ENCODE measurements at places on chromosomes 6 and 20.
A peak's percentile ranks its signal among the peaks of the same experiment; 100 is the strongest.

- DNase-seq: no peak
Observed at GRCh38 chr6:5237805-5238204, 22.9 kb downstream of the LYRM4 start.

DNA sequence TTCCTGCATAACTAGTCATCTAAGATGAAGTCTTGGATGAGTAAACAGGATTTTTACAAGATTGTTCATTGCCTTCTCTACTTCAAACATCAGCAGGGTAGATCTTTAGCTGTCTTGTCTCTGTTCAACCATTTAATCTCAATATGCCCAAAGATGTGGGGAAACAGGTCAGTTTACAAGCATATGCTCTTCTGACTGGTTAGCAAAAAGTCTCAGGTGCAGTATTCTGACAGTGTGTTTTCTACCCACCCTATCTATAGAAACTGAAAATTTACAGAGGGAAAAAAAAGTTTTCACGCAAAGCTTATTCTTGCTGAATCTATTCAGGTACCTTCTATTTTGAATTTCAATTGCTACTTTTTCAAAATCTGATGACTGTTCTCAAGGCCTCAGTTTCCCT is 29.0 kb downstream of the MAP3K5 start:
- no peak for DNase-seq

DNA sequence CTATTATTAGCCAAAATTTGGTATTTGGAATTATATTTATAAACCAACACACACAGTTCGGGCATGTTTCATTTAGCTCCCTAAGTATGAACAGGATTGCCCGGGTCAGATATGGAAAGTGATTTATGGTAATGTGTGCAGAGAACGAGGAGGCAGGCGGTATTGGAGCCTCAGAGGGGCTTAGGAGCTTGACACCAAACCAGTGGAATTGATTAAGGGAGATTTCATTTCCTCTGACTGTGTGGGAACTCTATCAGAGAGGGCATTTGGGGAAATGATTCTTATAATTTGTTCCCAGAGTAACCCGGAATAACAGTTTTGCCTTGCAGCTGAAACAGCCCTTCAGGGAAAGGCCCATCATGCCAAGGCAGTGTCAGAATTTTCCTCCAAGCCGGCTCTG is 115.1 kb upstream of the SPTLC3 start:
- DNase-seq: no peak

GRCh38 chr6:87794922-87795885 is 93.2 kb upstream of the AKIRIN2 start:
- peak; percentile 51 for DNase-seq

GRCh38 chr6:164859816-164860215 is 449.6 kb downstream of the C6orf118 start:
- DNase-seq: no peak

DNA sequence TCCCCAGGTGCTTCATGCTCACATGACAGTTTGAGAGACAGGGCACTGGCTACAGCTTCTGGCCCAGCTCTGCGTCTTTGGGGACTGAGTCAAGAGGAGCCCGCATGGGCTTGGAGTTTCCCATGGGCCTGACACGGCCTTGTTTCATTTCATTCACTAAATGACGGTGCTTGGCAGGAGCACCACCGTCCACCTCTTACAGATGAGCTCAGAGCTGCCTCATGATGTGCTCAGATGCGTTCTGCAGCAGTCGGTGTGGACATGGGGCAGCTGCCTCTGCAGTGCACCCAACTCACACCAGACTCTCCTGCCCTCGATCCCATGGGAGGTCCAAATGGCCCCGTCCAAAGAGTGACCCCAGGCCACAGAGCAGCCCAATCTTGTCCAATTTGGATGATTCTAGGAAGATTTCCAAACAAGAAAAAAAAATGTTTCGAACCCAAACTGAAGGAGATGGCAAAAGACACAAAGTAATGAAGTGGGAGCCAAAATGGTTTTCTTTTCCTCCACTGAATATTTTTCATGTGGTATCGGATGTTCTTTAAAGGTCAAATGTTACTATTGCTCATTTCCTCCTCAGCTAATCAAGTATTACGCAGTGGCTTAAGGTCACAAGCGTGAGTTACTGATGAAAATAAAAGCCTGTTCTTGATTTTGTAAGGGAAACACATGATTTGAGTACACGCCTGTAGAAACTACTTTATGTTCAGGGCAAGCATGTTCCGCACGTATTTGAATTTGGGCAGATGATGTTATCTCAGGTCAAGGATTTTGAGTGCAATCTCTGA is 524.2 kb downstream of the CDH26 start:
- no peak for DNase-seq

DNA sequence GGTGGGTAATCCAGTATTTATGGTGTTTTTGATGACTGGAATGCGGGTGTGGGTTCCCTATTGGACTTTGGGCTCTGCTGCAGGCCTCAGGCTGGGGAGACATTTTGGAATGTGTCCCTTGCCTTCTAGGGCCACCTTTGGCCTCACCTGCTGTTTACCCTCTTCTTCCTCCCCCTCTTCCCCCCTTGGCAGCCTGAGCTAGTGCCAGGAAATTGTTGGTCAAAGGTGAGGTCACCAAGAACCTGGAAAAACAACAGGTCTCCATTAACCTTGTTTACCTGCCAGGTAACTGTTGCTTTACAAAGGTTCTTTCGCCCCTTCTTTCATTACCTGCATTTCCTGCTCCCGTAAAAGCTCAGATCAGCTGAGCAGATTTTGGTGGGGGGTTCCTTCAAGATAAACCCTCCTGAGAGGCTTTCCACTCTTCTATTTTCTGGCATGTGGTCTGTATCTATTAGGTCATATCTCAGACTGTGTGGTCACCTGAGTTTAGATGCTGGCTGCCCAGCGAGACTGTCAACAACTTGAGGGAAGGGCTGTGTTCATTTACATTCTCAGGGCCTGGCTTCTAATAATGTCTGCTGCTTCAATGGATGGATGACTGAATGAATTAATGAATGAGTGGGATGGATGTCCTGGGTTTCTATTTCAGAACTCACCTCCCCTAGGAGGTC is 34.7 kb downstream of the VEGFA start:
- DNase-seq: no peak

GRCh38 chr6:53284901-53285300 is 63.8 kb downstream of the ELOVL5 start:
- no peak for DNase-seq

DNA sequence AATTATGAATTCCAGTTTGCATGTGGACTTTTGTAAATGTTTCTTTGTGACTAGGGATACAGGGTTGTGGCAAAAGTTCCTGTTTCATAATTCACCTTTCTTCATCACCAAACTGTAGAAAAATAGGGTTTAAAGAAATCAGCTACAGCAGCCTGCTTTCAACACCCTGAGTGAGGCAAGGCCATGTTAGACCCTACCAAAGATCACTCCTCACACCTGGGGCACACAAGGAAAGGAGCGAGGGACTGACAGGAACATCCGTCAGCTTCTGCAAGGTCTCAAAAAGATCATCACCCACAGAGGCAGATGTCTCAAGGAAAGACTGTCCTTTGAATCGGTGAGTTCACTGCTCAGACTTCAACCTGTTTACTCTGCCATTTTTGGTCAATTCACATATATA is 10.5 kb upstream of the STX11 start:
- no peak for DNase-seq

- DNase-seq: peak; percentile 34
Observed at GRCh38 chr6:70369332-70369950, 43.9 kb upstream of the FAM135A start.

DNA sequence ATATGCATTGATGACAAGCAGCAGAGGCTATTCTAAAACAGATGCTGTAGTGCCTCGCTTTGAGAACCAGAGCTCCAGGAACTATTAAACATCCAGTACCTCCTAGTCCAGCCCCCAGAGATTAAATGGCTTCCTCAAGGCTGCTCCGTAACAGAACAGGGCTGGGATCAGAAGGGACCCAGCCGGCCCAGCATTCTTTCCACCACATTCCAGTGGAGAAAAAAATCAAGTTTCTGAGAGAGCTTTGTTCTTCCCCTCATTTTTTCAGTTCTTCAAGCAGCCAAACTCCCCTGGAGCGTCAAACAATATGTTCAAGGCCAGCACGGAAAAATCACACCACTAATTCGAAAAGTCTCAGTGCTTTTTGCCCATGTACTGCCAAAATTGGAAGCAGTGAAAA is 5.8 kb upstream of the STMND1 start:
- DNase-seq: no peak

DNA sequence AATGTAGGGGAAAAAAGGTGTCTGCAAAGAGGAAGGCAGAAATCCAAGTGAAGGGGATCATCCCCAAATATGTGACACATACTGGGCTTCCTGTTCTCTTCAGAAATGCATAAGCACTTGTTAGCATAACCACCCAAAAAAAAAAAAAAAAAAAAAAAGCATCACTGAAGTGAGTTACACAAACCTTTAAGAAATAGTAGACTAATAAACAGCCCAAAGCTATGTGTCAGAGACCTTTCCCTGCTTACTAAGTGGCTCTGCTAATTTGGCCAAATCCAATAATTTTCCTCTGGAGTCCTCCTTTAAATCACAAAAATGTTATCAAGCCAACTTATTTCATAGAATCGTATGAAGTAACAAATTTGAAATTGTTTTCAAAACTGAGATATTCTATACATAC is 7.5 kb upstream of the DST start:
- DNase-seq: peak; percentile 7

DNA sequence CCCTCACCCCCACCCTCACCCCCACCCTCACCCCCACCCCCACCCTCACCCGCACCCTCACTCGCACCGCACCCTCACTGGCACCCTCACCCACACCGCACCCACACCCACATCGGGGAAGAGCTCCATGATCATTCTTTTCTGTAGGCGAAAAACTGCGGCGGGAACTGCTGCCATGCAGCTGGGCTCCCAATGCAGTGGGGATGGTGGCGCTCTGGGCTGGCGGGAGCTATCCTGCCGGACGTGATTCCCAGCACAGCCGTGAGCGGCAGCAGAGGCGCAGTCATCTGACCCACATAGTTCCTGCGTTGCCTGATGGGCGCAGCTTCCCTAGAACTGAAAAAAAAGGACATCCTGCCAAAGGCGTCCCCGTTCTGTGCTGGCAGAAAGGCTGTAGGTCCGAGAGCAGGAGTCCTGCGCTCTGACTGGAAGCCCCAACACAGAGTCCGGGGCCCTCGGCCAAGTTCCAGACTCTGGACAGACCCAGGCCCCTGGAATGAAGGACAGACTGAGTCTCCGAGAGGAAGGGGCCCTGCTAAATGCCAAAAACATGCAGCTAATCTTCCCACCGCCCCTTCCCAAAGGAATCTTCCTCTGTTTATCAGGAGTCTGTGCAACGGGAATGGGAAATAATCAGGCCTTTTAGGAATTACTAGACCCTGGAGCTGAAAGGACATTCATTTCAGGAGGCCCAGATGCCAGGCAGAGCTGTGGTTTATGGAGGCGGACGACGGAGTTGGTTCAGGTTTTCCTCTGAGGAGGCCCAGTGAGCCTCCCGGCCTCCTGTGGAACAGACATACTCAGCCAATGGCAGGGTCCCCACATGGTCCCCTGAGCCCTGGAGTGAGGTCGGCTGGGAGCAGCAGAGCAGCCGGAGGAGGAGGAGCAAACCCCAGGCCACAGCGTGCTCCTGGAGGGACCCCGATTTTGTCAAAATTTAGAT is 14.1 kb upstream of the TCFL5 start:
- no peak for DNase-seq

DNA sequence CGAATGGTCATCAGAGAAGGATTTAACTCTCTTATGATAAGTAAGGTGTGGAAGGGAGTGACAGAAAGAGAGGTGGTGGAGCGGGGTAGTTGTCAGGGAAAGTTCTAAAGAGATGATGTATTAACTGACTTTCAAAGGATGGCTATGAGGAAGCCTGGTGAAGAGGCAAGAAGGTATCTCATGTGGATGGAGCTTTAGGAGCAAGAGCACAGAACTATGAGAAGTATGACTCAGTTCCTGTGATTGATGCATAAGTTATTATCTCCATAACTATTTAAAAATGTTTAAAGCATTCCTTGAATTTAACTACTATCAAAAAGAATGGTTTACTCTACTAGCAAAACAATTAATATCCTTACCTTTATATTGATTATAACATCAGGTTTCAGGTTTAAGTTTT is 28.8 kb downstream of the AK9 start:
- DNase-seq: peak; percentile 60

GRCh38 chr6:129860908-129861665 is at the start of gene TMEM244:
TMEM244 (minus strand) TSS chr6:129861315; CDS start chr6:129861188, 127 bp downstream.
- DNase-seq: peak; percentile 44

- peak; percentile 68 for DNase-seq
Observed at GRCh38 chr6:31834367-31835250, 7.1 kb downstream of the HSPA1B start.

DNA sequence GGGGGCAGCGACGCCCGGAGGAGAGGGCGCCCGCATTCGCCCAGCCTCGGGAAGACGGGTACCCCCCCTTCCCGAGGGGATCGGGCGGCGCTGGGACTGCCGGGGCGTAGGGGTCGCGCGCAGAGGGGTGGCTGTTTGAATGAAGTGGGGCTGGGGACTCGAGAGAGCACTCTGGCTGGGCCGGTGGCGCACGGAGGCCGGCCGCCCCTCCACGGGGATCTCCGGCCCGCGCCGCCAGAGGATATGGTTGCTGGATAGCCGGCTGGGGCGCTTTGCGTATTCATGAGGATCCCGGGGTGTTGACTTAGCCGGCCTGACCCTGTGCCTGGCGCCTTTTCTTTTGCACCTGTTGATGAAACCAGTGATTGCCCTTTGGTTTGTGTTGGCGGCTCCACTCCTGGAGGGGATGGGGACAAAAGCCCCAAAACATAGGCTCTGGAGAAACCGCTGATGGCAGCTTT is 469 bp downstream of the SYNJ2 start:
- no peak for DNase-seq

- no peak for DNase-seq
Observed at GRCh38 chr6:34110610-34111009, 35.3 kb downstream of the GRM4 start.

GRCh38 chr20:58111310-58112016 is 117.0 kb downstream of the ANKRD60 start:
- no peak for DNase-seq

DNA sequence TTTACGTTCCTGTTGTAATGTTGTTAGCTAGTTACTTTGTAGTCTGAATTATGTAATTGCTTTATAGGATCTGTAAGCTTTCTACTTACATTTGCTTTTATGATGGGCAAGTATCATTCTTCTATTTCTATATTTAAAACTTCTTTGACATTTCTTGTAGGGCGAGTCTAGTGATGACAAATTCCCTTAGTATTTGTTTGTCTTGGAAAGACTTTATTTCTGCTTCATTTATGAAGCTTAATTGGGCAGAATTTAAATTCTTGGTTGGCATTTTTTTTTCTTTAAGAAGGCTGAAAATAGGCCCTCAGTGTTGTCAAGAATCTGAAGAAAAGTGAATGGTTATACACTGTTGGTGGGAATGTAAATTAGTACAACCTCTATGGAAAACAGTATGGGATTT is 506.3 kb downstream of the TENT5A start:
- no peak for DNase-seq
